Keratinocyte (primary cell): ENCODE measurements at places on chromosomes 12 and 14. TPM values are rescaled to one million over a fixed set of nuclear protein-coding genes. Genes with fewer than 3 reads are reported as not detected.
A peak's percentile ranks its signal among the peaks of the same experiment; 100 is the strongest.

The FZD10 gene
- polyA plus RNA-seq = 0.55 to 1.9 TPM (median 0.67 TPM) in 3 replicates

The RNASE13 gene
- not detected in 3 replicates for polyA plus RNA-seq

The TMEM121 gene
- polyA plus RNA-seq = 0.18 to 0.31 TPM (median 0.23 TPM) in 3 replicates

The CLEC7A gene
- 0.31 to 0.62 TPM (median 0.62 TPM) in 3 replicates for polyA plus RNA-seq

The SLC17A8 gene
- polyA plus RNA-seq = not detected in 3 replicates

The SERPINA12 gene
- polyA plus RNA-seq = 0.04 to 0.26 TPM (median 0.07 TPM) in 3 replicates

The ATL1 gene
- polyA plus RNA-seq = 3.6 to 6.8 TPM (median 4.0 TPM) in 3 replicates

The LRP6 gene
- polyA plus RNA-seq = 9.9 to 13.0 TPM (median 12.8 TPM) in 3 replicates

The LTBR gene
- polyA plus RNA-seq = 39.5 to 101 TPM (median 42.7 TPM) in 3 replicates

The GARIN6 gene
- polyA plus RNA-seq = not detected in 3 replicates

The BIN2 gene
- polyA plus RNA-seq = 0.04 TPM in 1 of 3 replicates, not detected in the others

The KRT74 gene
- 0.10 to 0.36 TPM (median 0.17 TPM) in 3 replicates for polyA plus RNA-seq

- no peak for DNase-seq
Measured at GRCh38 chr14:104787736-104788135, 7.8 kb downstream of the AKT1 start.

DNA sequence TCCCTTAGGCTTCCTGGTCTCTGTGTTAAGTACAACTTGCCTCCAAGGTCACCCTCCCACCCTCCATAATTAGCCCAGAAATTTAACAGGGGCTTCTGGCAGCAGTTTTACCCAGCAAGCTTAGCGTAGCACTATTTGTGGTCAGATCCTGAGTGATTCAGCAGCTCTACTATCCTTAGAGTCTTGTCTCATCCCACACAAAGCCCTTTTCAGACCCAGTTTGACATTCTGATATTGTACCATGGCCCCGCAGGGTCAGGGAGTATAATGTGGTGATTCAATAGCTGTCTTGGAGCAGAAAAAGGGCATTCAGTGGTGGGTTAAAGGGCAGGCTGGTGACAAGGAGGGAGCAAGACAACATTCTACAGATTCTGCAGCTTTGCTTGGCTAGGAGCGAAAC is 153.8 kb upstream of the DDHD1 start:
- DNase-seq = no peak

GRCh38 chr14:70879448-70879847 is 27.8 kb upstream of the PCNX1 start:
- no peak for DNase-seq

DNA sequence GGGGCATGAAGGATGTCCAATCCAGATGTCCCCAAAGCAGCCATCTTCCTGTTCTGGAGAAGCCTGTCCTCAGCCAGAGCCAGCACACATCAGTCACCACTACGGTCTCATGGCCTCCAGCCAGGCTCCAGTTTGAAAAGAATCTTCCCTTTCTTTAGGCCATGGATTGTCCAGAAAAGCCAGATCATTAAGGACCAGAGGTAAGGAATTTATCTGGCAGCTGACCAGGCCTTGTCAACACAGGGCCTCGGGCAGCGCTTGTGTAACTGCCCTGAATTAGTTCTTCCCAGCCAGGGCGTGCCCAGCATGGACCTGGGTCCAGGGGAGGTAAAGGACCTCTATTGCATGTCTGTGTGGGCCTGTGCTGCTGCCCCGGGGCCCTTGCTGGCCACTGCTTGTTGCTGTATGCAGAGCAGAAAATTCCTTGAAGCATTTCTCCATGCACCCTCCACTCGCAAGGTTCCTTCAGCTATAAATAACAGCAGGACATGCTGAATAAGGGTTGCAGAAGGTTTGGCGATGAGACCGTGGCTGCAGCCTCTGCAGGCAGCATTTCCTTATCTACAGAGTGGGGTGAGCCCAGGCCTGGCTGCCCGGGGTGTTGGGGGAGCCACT is 21.7 kb upstream of the VPS37B start:
- no peak for DNase-seq

GRCh38 chr14:96905065-96905464 is 107.9 kb downstream of the VRK1 start:
- DNase-seq = no peak

DNA sequence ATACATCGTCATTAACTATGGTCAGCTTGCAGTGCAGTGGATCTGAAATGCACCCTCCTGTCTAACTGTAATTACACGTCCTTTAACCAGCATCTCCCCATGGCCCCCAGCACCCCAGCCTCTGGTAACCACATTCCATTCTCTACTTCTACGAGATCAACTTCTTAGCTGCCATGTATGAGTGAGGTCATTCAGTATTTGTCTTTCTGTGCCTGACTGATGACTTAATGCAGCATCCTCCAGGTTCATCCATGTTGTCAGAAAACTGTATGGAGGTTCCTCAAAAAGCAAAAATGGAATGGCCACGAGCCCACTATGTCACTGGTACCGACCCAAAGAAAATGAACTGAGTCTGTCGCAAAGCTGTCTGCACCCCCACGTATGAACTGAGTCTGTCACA is 107.3 kb downstream of the RIMBP2 start:
- DNase-seq = no peak

DNA sequence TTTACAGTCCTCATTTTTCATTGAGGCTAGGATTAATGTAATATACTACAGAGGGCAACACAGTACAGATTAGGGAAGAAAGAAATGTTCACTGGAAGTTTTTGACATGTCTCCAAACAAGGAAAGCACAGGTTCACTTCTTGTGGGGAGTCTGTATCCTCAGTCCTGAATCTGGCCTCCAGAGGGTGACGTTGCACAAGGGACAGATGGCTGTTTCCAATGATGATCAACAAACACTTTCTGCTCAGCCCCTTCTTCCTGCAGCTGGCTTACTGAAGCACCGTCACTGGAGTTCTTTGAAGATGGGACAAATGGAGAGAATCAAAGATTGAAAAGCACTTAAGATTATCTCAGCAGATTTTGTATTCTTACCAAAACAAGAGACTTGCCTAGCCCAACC is 123.3 kb upstream of the OR4E1 start:
- DNase-seq = no peak

DNA sequence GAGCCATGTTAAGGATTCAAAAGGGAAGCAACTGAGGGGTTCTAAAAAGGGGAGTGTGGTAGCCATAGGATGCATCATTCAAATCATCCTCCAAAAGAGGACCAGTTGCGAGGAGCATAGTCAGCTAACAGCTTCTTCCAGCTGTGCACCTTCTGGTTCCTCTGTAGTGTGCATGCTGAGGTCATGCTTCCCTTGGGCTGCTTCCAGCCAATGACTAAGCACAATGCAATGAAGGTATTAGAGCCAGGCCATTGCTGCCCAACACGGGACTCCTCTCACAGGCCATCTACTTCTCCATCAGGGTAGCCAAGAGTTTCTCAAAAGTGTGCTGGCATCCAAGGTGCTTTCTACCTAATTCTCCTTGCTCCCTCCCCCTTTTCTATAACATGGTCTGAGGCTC is 69.2 kb upstream of the ARID2 start:
- peak; percentile 45 for DNase-seq

DNA sequence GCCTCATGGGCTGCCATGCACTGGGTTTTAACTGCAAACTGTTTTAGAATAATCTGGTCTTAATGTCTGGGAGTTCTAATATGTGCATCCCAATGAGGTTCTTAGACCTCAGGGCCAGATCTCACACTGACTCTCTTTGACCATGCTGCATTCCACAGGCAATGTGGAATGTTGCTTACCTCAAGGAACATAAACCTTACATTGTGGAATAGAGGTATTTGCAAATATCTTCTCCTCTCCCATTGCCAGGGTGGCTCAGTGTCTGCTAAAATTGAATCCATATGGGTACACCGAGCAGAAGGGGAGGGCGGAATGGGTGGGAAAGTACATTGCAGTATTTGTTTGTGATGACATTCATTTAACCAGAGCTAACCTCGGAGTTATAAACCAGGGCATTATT is 78.6 kb downstream of the CHST11 start:
- DNase-seq = no peak

DNA sequence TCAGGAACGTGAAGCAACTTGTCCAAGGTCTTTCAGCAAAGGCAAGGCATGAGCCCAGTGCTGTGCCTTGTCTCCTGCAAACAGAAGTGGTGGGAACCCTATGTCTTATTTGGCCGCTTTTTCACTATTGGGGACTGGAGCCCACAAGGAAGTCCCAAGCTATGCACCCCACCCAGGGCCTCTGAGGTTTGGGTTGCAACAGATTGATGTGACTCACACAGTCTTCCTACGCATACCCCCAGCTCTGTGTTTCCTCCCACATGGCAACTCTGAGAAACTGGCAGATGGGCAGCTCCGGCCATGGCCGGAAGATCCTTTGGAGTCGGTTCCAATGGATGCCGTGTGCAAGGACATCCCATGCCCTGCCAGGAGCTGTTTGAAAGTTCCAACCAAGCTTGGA is 28.3 kb upstream of the CMKLR1 start:
- DNase-seq = no peak

DNA sequence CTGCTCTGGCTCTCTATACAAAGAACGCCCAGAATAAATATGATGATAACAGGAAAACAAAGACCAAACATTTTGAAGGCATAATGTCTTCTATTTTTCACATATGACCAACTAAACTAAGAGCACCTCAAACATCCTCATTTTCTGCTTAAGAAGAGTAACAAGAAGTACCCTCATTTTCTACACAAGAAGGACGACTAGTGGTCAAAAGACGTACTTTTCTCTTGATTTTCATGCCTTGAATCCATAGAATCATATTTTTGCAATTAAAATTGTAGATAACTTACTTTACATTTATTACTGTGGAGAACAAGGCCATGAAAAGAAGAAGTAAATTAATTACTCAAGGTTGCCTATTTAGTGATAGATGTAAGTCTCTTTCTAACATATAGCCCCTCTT is 358.6 kb downstream of the DUSP6 start:
- no peak for DNase-seq

DNA sequence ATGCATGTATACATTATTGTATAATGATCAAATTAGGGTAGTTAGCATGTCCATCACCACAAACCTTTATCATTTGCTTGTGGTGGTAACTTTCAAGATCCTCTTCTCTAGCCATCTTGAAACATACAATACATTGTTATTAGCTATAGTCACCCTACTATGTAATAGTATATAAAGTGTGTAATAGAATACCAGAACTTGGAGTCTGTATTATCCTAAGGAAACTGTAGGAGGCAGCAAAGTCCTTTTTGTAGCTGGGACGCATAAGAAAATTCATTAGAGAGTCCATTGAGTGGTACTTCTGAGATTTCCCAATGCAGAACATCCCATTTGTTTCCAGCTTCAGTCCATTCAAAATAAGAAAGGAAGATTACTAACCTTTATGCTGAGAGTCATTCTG is 325.9 kb upstream of the LRFN5 start:
- DNase-seq = no peak

DNA sequence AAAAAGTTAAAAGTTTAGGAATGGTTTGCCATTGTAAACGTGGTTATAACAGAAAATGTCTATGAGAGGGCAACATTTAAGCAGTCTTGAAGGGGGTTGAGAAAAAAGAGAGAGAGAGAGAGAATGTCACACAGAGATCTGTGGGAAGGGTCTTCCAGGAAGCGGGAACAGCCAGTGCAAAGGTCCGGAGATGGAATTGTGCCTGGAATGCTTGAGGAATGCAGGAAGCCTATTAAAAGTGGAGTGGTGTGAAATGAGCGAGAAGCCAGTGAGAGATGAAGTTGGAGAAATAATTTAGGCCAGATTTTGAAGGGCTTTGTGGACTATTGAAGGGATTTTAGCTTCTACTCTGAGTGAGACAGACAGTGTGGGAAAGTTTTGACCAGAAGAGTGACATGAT is 406.8 kb upstream of the TBX3 start:
- DNase-seq = no peak

DNA sequence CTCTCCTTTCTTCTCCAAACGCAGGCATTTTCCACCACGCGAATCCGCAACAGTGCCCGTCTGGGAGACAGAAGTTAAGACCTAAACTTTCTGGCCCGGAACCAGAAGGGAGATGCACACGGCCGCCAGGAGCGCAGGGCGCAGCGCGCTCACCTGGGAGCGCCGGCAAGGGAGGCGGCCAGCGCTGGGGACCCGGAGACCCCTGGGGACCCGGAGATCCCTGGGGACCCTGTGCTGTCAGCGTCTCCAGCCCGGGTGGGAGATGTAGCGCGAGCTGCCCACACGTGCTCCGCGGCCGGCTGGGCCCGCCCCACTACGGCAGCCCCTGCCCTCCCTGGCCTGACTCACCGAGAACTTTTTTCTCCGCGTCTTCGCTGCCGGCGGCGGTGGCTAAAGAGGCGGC is 620 bp downstream of the YBX3 start:
- DNase-seq = no peak

GRCh38 chr12:92416385-92416812 is 270.8 kb upstream of the BTG1 start:
- no peak for DNase-seq

- no peak for DNase-seq
Measured at GRCh38 chr12:93645702-93646101, 31.5 kb upstream of the CRADD start.

GRCh38 chr12:79058342-79058741 is 193.8 kb downstream of the SYT1 start:
- no peak for DNase-seq

GRCh38 chr12:97321621-97322020 is 141.0 kb upstream of the RMST start:
- DNase-seq = no peak

DNA sequence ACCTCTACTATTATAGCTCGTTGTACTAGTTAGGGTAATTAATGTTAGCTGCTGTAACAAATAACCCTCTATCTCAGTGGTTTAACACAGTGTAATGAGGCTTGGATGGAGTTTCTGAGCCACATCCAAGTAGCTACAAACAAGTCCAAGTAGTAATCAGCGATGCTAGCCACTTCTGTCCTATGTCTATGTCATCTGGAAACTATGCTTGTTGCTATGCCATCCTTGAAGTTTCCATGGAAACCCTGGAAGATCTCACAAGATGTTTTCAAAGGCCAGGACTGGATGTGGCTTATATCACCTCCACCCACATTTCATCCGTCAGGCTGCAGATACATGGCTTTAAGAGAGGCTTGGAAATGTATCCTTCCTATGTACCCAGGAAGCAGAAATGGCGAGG is 422.1 kb downstream of the AACS start:
- DNase-seq = no peak

DNA sequence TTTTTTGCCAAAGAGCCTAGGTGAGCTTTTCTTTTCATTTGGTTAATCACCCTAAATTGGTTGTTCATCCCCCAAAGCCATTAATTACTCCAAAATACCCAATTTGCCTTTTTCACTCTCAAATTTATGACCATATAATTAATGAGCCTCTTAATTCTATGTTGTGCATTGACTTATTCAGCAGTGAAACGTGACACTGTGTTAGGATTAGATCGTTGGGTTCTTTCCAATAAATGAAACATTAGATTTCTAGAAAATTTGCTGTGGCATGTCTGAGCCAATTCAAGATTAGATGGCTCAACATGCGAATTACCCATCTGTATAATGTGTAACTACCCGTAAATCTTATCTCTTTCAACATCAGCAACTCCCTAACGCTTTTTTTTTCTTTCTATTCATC is 273.4 kb downstream of the BMP4 start:
- DNase-seq = no peak

DNA sequence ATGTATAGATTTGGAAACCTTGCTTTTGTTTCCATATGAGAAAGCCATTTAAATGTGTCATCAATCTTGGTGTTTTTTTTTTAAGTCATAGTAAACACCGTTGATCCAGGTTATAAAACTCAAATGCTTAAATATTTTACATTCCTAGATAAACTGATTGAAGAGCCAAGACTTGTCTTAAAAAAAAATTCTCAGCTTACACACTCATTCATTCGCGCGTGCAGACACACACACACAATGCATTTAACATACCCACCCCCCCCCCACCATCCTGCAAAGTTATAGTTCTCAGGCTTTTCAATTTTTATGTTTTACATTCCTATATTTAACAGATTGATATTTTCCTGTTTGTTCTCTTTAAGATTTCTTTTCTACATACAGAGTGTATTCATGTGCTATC is 536.4 kb downstream of the PRKD1 start:
- no peak for DNase-seq
